ENCODE measurements at places on chromosomes 1 and 21. TPM values are rescaled to one million over a fixed set of nuclear protein-coding genes. Genes with fewer than 3 reads are reported as not detected.

DNA sequence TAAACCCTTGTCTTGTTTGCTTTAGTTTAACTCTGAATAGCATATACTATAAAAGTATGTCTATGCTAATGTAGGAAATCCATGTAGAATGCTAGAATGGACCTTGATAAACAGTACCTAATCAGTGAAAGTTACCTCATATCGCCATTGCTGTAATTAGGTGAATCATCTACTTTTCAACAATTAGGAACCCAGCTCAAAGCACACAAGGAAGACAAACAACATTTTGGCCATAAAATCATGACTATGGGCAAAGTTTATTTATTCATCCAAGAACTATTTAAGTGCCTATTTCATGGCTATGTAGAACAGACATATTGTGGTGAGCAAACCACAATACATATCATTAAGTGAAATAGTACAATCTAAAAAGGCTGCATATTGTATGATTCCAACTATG is 1043.2 kb downstream of the BRINP3 start:
- DNase-seq: no peak

DNA sequence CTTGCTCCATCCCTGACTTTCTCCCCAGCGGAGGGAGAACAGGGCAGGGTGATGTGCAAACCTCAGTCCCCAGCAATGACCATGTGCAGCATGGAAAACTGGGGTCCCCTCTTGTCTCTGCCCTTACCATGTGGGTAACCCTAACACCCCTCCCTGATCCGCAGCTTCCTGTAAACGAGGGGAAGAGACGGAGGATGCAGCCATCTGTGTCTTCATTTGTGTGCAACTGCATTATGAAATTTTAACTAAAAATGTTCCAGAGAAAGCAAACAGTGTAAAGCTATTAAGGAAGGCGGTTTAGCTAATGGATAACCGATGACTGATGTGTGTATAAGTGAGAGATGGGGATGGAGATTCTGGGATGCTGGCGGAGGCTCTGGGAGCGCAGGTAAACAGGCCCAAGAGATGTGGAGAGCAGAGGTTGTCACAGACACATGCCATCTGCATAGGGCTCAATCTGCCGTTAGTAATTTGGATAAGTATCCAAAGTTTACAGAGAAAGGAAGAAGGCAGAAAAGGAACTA is 206.6 kb downstream of the DSCAM start:
- no peak for DNase-seq

DNA sequence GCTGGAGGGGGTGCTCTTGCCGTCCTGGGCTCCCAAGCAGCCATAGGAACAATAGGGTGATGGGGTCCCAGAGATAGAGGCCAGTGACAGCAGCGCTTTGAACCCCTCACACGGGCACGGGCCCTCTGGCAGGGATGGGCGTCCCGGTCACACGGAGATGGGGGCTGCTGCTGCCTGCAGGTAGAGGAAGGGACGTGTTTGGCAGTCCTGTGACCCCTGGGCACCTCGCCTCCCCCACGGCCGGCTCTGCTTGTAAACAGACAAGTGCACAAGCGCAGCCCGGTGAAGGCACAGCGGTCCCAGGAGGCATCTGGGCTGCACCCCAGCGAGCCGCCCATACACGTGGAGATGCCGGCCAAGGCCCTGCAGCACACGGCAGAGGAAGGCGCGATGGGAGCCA is 36.5 kb upstream of the PDE9A start:
- no peak for DNase-seq

DNA sequence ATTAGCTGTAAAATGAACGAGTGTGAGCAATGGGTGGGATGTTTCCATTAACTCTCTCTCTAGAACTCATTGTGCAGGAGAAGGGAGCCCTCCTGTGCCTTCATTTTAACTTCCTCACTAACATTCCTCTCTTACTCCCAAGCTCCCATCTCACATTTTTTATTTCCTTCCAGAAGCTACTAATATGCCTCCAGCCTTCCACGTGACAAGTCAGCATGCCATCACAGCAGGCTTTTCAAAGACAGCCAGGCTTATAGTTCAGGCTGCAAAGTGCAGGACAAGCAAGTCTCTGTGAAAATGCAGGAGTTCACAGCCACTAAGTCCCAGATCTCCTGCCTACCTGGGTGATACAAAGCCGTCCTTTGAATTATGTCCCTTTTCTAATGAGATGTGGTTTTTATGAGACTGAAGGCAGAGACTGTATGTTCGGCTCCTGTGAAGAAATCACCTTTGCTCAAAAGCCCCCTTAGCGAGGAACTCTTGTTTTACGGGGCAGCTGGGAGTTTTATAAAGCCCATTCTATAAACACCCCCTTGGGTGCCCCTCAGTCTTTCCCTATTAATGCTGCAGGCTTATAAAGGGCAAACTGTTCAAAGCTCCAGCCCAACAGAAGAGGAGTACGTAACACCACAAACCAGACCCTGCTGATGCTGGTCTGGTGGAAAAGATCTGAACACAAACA is 14.8 kb upstream of the ANGPTL7 start:
- DNase-seq: no peak

LCE3A gene
- polyA plus RNA-seq: not detected

Measured in muscle of back (tissue), 13 donors.